Natural killer cell (primary cell): ENCODE measurements at places on chromosomes 2 and 18. TPM values are rescaled to one million over a fixed set of nuclear protein-coding genes. Genes with fewer than 3 reads are reported as not detected.

GRCh38 chr2:133053541-133053940 is 383.5 kb upstream of the LYPD1 start:
- no peaks in the 10 kb centered on the region for H3K36me3 ChIP-seq
- H3K27me3 ChIP-seq: no peaks in the 10 kb centered on the region
- DNase-seq: no peak
- no peak overlapping the region for H3K4me3 ChIP-seq
- no peak overlapping the region for H3K27ac ChIP-seq
- no peaks in the 10 kb centered on the region for H3K4me1 ChIP-seq

GRCh38 chr2:118530976-118531375 is 316.5 kb downstream of the EN1 start:
- H3K4me3 ChIP-seq: no peak overlapping the region
- H3K36me3 ChIP-seq: no peaks in the 10 kb centered on the region
- H3K27ac ChIP-seq: no peak overlapping the region
- no peak for DNase-seq

- H3K27me3 ChIP-seq: peaks cover 19% of the 10 kb centered on the region
- H3K4me3 ChIP-seq: no peak overlapping the region
- H3K27ac ChIP-seq: no peak overlapping the region
Measured at GRCh38 chr2:241863536-241863954, 4.9 kb upstream of the PDCD1 start.

- no peak for DNase-seq
- H3K4me3 ChIP-seq: no peak overlapping the region
- H3K27me3 ChIP-seq: no peaks in the 10 kb centered on the region
- H3K36me3 ChIP-seq: no peaks in the 10 kb centered on the region
- no peak overlapping the region for H3K27ac ChIP-seq
Measured at GRCh38 chr2:46356991-46357390, 59.8 kb downstream of the EPAS1 start.

- no peak overlapping the region for H3K4me3 ChIP-seq
- no peaks in the 10 kb centered on the region for H3K4me1 ChIP-seq
- H3K27me3 ChIP-seq: no peaks in the 10 kb centered on the region
- DNase-seq: no peak
- no peak overlapping the region for H3K27ac ChIP-seq
Measured at GRCh38 chr2:168660870-168661862, 141.3 kb upstream of the NOSTRIN start.

Gene TWIST2
- not detected for total RNA-seq

DNA sequence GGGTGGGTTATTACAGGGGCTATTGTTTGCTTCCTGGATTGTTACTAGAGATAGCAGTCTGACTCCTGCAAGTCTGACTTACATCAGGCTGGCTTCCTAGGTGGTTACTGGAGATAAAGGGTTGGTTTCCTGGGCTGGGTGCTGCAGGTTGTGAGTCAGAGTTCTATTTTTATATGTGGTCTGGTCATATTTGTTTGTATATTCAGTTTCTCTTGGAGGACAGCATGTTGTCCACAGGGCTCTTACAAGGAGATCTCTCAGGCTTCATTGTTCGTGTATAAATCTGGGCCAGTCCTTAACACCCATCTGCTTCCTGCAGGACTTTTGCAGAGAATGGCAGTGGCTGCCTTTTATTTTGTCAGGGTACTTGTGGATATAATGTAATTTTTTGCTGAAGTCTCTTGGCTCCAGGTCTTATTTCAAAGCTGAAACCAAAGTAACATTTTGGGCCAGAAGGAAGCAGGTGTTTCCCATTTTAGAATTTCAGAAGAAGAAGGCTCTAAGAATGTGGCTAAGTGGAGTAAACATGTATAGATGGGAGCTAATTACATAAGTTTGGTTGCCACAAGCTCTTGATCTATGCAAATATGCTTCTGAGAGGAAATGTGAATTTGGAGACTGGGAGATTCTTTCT is 65.9 kb upstream of the SLC16A14 start:
- H3K27ac ChIP-seq: no peak overlapping the region
- H3K36me3 ChIP-seq: no peaks in the 10 kb centered on the region
- DNase-seq: no peak
- no peaks in the 10 kb centered on the region for H3K27me3 ChIP-seq
- no peaks in the 10 kb centered on the region for H3K4me1 ChIP-seq

- H3K4me1 ChIP-seq: no peaks in the 10 kb centered on the region
- DNase-seq: no peak
- no peaks in the 10 kb centered on the region for H3K36me3 ChIP-seq
- no peak overlapping the region for H3K27ac ChIP-seq
- no peak overlapping the region for H3K4me3 ChIP-seq
Measured at GRCh38 chr2:98795891-98796676, 65.2 kb upstream of the MGAT4A start.

- H3K27me3 ChIP-seq: no peaks in the 10 kb centered on the region
- no peaks in the 10 kb centered on the region for H3K4me1 ChIP-seq
- H3K27ac ChIP-seq: no peak overlapping the region
- no peaks in the 10 kb centered on the region for H3K36me3 ChIP-seq
- H3K4me3 ChIP-seq: no peak overlapping the region
Measured at GRCh38 chr2:85496436-85496835, 42.5 kb upstream of the MAT2A start.

Gene NRBP1
- total RNA-seq: 262 TPM

DNA sequence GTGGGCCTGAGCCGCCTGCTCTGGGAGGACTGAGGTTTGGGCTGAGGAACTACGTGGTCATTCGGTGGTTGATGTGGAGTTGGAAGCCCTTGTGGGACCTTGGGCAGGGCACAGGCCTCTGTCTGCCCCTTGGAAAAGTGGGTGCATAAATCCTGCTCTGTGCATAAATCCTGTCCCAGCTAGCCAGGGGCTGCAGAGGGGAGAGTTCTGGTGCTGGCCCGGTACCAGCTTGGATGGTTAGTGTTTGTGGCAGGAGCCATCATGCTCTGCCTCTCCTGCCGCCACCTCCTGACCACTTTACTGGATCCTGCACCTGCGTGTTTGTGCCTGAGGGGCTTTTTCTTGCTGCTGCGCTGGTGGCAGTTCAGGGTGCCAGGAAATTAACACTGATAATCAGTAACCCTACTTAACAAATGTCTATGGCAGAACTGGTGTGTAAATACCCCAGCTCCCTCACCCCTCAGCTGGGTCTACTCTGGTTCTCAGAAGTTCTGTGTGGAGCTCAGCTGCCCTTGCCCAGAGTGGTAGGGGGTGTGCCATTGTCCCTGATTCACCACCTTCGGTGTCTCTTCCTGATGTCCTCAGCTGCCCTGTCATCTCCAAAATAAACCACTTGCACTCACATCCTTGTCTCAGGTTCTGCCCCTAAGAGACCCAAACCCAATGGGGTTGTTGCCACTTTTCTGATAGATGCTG is 156.8 kb downstream of the GLI2 start:
- no peak for DNase-seq
- no peaks in the 10 kb centered on the region for H3K27me3 ChIP-seq
- H3K4me3 ChIP-seq: no peak overlapping the region
- H3K4me1 ChIP-seq: no peaks in the 10 kb centered on the region
- no peak overlapping the region for H3K27ac ChIP-seq

DNA sequence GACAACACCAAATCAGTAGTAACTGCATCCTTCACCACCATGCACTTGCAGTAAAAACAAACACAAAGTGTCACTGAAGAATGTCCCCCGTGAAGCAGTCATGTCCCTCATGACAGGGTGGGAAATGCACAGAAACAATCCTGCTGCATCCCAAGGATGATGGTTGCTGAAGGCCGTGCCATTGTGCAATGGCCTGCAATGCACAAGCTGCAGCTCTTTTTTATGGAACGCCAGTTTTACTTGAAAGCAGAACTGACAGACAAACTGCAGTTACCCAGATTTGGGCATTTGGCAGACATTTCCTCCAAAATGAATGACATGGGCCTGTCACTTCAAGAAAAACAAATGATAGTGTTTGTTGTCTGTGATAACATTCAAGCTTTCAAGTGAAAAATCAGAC is 2.4 kb upstream of the CHST10 start:
- no peaks in the 10 kb centered on the region for H3K27me3 ChIP-seq
- peaks cover 8% of the 10 kb centered on the region for H3K4me1 ChIP-seq
- no peak for DNase-seq
- no peak overlapping the region for H3K4me3 ChIP-seq
- H3K36me3 ChIP-seq: no peaks in the 10 kb centered on the region
- no peak overlapping the region for H3K27ac ChIP-seq

DNA sequence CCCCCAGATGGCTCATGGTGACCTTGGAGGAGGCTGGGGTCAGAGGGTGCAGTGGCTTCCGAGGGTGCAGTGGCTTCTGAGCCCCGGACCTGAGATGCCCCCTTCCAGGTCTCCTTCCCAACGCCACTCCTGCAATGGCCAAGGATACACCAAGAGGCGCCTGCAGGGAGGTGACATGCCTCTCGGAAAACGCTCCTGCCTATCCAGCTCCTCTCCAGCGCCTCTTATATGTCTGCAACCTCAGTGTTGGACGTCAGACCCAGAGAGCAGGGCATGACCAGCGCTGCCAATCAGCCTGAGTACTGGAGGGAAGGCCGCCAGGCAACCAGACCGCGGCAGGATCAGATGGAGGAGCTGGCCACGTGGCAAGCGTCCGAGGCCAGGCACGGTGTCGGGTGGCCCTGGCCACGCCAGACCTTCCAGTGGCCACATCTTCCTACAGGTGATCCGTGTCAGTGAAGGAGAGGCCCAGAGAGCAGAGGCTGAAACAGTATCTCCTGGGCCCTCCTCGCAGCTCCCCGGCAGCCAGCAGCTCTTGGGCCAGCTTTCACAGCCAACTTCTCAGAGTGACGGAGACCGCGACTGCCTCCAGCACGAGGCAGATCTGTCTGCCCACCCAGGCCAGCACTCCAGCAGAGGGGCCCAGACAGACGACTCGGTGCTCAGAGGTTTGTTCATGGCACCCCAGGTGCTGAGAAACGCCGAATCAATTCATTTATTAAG is 199.5 kb upstream of the SALL3 start:
- H3K27me3 ChIP-seq: no peaks in the 10 kb centered on the region
- H3K27ac ChIP-seq: no peak overlapping the region
- no peaks in the 10 kb centered on the region for H3K36me3 ChIP-seq
- H3K4me3 ChIP-seq: no peak overlapping the region

Gene ELOA2
- total RNA-seq: not detected

DNA sequence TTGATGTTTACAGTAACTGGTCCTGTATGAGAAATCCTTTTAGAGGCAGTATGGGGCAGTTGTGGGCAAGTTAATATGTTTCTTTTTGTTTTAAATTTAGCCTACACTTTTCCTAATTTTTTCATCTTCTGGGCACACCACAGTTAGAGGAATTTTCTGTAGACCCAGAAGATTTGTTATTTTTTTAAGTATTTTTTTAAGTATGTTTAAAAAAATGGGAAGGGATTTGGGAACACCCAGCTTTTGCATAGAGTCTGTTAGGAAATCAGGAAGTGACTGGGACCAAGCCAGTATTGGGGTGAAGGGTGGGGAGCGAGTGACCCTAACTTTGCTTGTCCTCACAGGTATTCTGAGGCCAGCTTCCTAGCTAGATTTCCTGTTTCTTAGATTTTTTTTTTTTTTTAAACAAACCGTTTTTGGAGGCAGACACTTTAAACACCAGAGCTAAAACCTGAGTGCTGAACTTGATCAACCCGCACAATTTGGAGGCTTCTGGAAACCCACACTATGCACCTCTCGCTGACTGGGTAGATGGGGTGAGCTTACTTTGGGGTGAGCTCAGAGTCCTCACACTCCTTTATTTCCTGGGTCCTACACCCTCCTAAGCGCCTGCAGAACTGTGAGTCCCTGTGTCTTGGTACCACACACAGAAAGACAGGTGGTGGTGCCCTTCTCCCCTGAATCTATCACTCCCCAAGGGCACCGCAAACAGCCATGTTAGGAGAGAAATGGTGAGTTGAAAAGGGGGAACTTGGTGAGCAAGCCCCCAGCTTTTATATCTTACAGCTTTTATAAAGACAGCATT is 5.2 kb downstream of the GATA6 start:
- no peak overlapping the region for H3K27ac ChIP-seq
- DNase-seq: peak; percentile 34
- H3K4me3 ChIP-seq: no peak overlapping the region
- H3K27me3 ChIP-seq: peaks cover 52% of the 10 kb centered on the region
